ENCODE measurements at places on chromosomes 12 and 14.

- no peak for DNase-seq
These were observed 251.4 kb downstream of the MSRB3 start for GRCh38 chr12:65529771-65530435.

GRCh38 chr12:15446807-15447206 lies 124.5 kb downstream of the PTPRO start:
- DNase-seq, result no peak

GRCh38 chr12:91988086-91988923 lies 157.3 kb downstream of the BTG1 start:
- no peak for DNase-seq

DNA sequence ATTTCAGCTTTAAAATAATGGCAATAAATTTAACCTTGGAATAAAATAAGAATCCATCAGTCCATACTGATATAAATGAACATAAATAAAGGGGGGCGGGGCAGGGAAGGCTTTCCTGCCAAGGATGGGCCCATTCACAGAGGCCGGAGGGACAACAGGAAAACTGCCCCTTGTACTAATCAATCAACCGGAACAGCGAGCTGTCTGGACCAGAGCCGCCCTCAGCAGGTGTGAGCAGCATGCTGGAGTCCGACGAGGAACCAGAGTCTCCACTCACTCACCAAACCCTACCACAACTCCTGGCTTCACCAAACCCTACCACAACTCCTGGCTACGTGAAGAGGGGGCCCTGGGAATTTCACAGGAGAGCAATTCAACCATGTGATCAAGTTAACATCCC lies 51.3 kb downstream of the RIMBP2 start:
- DNase-seq, result no peak

- DNase-seq, result no peak
These were observed 30.4 kb downstream of the MMAB start for GRCh38 chr12:109542876-109543275.

GRCh38 chr12:31246470-31246850 lies 79.5 kb downstream of the SINHCAF start:
- DNase-seq, result no peak

DNA sequence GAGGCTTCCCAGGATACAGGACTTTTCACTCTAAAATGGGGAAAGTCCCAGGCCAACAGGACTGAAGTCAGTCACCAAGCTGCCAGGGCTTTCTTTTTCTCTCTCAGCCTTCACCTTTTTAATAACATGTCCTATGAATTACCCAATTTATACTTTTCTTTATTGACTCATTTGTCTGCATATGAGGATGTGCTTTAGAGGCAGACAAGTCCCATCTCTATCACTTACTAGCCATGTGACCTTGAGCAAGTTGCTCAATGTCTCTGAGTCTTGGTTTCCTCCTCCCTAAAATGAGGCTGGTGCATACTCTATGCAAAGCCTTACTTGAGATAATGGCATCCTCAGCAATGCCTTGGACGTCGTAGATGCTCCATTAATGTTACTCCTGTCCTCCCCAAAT lies 98.1 kb upstream of the TMPO start:
- DNase-seq, result no peak

DNA sequence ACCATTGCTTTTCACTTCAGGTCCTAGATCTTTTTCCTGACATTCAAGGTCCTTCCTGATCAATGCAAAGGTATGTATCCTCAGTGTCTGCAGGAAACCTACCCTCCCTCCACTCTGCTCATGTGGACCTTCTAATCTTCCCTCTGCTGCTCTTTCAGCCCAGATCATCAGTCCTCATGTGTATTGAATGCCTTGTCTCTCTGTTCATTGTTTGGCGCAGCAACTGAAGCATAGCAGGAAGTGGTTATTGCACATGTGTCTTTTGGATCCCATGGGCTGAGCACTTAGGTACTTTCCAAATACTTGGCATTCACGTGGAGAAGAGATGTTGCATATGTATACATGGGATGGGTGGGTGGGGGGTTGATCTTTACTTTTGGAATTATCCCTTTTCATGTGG lies 4.3 kb upstream of the NIN start:
- DNase-seq, result no peak

DNA sequence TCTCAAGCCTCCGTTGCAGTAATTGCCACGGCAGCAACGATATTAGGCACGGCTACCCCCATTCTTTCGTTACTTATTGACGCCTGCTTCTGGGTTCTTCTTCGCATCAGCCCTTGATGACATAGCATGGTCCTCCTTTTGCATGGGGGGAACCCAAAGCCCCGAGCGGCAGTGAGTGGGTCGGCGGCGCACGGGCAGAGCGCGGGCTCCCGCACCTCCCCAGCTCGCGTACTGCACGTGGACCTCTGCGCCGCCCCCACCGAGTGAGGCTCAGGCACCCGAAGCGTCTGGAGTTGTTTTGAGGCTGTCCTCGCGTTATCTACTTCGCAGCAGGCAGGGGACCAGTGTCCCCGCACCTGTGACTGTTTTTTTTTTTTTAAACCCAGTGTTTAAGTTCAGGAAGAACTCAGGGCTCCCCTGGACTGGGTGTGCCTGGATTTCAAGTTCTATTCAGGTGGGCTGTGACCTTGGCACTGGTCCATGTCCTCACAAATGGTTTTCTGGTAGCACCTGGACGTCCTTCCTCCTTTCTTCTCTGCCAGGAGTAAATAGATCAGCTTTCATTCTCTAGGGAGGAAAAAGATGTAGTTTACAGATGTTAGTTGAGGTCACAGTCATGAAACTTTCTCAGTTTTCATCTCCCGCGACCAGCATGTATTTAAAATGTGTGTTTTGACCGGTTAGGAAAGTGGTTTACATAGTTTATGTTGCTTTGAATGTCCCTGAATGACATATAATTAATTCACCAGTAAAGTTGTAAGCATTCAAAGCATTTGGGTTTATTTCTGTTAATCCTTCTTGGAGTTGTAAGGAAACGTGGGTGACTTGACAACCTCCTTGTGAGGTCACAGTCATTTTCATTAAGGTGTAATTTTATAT lies 1.4 kb upstream of the FOXN4 start:
- peak; percentile 58 for DNase-seq

DNA sequence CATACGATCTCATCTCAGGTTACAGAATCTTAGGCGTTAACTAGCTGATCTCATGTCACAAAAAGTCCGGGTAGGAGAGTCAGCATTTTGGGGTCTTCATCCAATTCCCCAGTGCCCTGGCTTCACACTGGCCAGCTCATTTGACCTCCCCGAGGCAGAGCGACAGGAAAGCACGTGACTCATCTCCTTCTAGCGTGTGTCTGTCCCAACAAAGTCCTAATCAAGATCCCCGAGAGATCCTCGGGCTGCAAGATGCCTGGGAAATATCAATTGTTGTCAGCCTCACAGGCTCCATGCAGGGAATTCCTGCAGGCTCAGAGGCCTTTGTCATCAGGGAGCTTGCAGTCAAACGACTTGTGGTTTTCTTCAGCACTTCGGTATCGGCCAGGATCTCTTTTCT lies 57.5 kb downstream of the ZNF664 start:
- no peak for DNase-seq

- DNase-seq, result no peak
These were observed 593.0 kb downstream of the VRK1 start for GRCh38 chr14:97390096-97390724.

Data from WERI-Rb-1 (cell line).